ENCODE measurements at places on chromosomes 1 and 21.

- no peak for DNase-seq
These were observed 21.9 kb downstream of the IGFN1 start for GRCh38 chr1:201212461-201213055.

DNA sequence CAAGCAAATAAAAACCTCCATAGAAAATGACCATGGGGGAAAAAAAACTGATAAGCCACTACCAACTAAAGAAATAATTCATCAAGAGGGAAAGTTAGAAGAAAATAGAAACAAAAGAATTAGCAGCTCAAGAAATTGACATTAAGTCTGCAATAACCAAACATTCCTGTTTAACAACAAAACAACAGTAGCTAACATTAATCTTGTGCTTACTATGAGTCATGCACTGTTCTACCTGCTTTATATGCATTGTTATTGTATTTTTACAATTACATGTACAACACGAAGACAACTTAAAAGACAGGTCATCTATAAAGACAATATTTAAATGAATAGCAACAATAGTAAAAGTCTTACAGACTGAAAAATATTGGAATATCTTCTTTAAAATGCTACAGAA, 34.4 kb upstream of the LRRC7 start:
- no peak for DNase-seq

GRCh38 chr1:162616848-162617247, 15.4 kb upstream of the DDR2 start:
- no peak for DNase-seq

- DNase-seq: no peak
These were observed 471.1 kb upstream of the VAMP3 start for GRCh38 chr1:7299994-7300393.

GRCh38 chr1:183642166-183642565, 6.6 kb upstream of the ARPC5 start:
- DNase-seq: no peak

DNA sequence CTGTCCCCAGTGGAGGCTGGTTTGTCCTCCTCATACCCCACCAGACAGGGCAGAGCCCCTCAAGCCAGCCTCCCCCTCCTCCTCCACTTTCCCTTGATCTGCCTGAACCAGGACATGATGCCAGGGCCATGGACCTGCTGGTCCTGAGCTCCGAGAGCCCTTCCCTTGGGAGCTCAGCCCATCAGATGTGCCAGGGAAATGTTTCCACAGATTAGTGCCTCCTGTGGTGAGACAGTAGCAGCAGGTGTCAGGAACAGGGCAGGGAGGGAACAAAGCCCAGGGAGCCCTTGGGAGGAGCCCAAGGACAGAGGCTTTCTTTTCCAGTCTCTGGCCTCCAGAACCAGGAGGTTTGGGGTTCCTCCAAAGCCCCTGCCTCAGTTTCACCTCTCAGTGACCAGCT, 14.6 kb upstream of the SLC41A1 start:
- no peak for DNase-seq

DNA sequence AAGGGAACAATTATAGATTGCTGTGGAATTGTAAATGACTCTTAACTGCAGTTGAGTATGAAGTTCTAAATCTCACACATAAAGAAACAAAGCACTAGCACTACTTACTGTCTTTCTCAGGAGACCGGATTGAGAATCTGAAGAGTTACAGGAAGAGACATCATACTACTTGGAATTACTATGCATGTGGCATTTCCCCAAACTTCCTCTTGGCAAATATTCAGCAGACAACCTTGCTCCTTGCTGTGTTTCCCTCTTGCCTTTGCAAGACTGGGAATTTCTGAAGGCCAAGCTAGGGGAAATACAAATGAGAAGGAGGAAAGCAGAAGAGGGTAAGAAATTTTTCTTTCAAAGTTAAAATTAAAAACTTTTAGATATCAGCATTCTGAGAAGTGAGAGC, 173.6 kb upstream of the KCTD3 start:
- no peak for DNase-seq

DNA sequence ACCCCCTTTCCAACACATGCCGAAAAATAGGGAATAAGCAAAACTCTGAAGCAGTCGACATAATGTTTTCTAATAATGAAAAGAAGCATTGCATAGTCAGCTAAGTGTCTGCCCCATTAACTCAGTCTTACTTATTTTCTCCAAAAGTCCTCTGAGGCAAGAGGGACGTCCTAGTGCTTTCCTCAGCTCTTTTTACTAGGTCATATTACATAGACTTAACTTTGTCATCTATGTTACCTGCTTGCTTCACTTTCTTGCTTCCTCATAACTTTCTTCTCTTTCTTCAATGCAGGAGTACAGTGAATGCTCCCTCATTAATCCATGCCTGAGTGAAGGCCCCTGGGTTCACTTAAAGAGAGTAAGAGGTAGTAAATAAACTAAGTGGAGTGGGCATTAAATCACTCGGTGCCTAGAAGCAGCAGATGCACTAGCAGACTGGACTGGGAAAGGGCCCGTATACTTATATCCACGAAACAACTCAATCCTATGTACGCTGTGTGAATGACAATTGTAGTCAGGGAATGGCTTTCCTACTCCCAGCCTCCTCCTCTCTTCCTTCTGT, 210.5 kb upstream of the SPAG17 start:
- DNase-seq: no peak

DNA sequence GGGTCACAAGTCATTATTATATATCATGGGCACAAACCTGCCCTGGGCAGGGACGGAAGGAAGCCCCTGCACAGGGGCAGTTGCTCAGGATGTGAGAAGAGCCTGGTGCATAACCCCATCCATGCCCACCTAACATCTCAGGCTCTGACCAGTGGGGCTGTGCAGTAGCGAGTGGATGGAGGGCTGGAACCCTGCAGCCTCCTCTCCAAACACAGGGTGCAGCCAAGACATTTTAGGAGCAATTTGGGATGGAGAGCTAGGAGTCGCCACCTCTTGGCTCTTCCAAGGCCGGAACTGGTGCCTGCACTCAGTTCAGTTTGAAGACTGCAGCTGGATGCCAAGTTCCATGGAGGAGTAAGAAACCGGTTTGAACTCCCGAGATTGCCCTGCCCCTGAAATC, 2.8 kb downstream of the MX1 start:
- DNase-seq: no peak

DNA sequence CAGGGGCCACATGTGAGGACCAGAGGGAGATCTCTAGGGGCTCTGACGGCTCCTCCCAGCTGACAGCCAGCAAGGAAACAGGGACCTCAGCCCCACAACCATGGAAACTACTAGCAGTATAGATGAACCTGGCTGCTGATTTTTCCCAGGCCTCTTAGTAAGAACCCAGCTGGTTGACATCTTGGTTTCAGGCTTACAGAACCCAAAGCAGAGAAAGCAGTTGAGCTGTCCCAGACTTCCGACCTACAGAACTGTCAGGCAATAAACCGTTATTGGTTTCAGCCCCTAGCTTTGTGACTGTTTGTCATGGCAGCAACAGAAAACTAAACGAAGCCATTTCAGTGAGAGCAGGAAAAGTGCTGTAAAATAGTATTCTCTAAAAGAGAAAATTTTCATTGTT, 36.4 kb downstream of the ETS2 start:
- DNase-seq: no peak

GRCh38 chr1:83641796-83642443, 357.0 kb downstream of the TTLL7 start:
- DNase-seq: no peak

GRCh38 chr1:218473522-218473921, 128.4 kb downstream of the TGFB2 start:
- DNase-seq: no peak

DNA sequence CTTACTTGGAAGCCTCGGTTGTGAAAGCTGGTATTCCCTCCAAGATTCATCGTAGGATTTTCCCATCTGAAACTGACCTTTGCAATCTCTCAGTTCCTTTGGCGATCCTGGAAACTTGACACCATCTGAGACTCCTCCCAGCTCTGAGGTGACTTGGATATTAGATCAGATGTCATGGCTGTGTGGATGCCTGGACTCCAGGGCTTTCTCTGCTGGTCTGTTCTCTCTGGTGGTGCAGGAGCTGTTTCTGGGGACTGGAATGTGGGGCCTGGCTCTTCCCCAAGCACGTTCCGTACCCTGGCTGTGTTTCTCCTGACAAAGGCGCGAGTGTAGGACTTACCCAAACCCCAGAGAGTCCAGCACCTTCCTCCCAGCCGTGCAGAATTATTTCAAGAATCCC, 252.2 kb downstream of the RPS6KC1 start:
- DNase-seq: no peak

DNA sequence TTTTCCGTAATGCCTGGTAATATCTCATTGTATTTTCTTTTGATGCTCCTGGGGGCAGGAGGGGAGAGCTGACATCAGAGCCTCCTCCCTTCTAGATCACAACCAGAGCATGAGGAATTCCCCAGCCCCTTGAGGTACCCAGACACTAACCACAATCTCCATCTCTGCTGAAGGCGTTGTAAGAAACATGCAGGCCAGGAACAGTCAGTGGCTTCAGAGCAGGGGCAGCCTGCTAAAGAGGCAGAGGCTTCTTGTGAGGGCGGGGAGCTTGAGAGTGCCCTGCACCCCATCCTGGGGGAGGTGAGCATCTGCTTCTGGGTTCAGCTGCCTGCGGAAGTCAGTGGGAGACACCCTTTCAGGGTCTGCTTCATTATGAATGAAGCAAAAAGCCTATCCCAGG, 19.0 kb downstream of the MAPKAPK2 start:
- DNase-seq: peak; percentile 25

DNA sequence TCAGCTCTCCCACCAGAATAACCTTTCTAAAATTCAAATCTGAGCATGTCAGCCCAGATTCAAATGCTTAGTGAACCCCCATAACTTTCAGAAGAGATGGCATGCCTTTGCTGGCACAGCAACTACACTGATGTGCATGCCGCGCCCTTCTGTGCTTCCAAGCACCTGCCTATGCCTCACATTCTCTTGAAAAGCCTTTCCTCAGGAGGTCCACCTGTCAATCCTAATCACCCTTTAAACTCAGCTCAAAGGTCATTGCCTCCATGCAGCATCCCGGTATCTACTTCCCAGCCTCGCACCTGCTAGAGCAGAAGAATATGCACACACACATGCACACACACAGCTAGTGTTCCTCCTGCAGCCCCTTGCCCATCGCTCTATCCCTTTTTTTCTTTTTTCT, 5.2 kb upstream of the S100A2 start:
- DNase-seq: no peak

GRCh38 chr1:59697150-59697800, 117.5 kb upstream of the HOOK1 start:
- no peak for DNase-seq

DNA sequence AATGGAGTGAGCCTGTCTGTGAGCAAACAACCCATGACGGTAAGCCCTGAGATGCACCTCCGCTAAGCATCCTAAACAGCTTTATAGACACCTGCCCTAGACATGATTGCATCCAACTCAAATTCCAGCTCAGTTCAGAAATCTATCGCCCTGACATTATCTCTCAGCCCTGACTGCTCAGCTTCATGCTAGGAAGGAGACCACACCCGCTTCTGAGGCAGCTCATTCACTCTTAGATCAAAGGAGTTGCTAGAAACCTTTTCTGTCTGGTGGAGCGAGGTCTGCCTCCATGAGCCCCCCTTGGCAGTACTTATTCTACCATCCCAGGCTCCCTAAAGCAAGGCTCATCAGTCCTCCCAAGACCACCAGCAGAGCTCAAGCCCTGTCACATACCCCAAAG, 17.0 kb downstream of the IL10RB start:
- DNase-seq: no peak

- no peak for DNase-seq
These were observed 3.0 kb upstream of the C1orf159 start for GRCh38 chr1:1118876-1119220.

DNA sequence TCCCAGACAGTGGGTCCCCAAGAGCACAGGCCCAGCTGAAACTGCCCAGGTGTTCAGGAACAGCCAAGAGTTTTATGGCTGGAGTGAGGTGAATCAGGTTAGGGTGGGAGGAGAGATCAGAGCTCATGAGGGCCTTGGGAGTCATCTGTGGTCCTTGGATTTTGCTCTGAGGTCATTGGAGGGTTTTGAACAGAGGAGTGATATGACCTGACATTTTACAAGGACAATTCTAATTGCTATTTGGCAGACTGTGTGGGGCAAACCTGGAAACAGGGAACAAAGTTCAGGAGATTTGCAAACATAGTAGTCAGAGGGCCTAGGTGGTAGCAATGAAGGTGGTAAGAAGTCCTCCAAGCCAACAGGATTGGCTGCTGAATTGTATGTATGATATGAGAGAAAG, 31.1 kb upstream of the LRRN2 start:
- no peak for DNase-seq

GRCh38 chr1:232017057-232017456, 390.5 kb downstream of the DISC1 start:
- DNase-seq: no peak

DNA sequence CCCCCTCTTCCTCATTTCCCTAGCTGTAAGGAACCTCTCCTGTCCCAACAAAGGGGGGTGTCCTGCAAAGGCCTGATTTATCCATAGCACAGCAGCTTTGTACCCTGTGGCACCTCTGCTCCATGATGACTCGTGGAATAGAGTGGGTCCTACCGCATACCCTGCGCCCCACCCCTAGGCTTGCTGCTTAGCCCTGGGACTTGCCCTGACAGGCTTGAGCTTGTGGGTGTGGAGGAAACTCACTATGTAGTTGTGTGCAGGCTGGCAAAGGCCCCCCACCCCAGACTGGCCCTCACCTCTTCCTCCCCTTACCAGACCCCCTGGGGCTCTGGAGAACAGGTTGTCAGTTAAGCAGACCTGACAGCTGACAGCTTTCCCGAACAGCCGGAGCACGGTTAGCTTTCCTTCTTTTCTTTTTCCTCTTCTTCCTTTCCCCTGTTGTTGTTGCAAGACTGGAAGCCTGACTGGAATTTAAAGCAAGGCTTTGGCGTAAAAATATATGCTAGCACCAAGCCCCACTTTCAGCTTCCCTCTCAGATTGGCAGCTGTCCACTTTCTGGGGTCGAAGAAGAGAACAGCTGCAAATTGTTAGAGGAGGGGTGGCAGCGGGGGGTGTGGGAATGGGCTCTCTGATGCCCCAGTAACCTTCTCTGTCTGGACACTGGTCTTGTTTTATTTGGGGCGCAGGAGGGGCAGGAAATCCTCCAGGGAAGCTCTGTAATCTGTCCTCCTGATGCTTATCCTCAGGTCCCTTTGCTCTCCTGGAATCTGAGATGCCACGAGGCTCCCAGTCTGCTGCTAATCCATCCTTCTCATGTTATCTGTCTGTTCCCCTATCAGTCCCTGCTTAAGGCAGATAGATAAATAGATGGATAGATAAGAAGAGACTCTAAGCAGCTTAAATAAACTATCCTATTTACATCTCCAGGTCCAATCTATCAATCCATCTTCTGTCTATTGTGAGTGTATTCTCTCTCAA, 134.6 kb downstream of the BRINP2 start:
- no peak for DNase-seq

- DNase-seq: no peak
These were observed 2.7 kb downstream of the GSTM4 start for GRCh38 chr1:109658533-109659042.

DNA sequence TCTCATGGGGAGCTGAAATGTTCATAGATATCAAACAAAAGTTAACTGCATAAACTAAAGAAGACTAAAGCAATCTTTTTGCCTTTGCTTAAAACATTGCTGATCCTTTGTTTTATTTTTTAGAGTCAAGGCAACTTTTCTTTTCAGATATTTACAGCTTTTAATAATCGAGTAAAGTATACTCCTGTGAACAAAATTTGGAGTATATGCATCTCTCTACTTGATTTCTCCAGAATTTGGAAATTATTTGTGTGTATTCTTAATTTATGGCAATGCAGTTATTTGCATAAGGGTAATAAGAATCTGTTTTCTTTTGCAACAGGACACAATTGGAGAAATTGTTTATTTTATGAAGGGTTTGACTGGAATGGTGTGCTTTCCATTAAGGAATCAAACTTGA, 4.2 kb upstream of the AQP10 start:
- no peak for DNase-seq

- no peak for DNase-seq
These were observed 10.7 kb downstream of the ABCG1 start for GRCh38 chr21:42229676-42230075.

All from effector CD8-positive, alpha-beta T cell (primary cell).